ENCODE measurements at places on chromosomes 2 and 18. TPM values are rescaled to one million over a fixed set of nuclear protein-coding genes. Genes with fewer than 3 reads are reported as not detected.

GRCh38 chr2:71554028-71554705 is 100.8 kb downstream of the DYSF start:
- peak; percentile 2 for DNase-seq

DNA sequence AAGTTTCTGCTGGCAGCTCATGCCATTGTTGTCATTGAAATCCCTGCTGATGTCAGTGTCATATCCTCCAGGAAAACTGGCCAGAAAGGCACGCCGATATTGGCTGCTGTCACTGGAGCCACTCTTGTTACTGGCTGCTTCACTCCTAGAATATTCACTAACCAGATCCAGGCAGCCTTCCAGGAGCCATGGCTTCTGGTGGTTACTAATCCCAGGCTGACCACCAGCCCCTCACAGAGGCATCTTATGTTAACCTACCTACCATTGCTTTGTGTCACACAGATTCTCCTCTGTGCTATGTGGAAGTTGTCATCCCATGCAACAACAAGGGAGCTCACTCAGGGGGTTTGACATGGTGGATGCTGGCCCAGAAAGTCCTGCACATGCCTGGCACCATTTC is 27.0 kb upstream of the MTX2 start:
- no peak for DNase-seq

GRCh38 chr2:47917276-47917961 is 11.1 kb upstream of the FBXO11 start:
- no peak for DNase-seq

- DNase-seq, result no peak
These were observed 710.4 kb upstream of the PIK3C3 start for GRCh38 chr18:41244591-41245037.

DNA sequence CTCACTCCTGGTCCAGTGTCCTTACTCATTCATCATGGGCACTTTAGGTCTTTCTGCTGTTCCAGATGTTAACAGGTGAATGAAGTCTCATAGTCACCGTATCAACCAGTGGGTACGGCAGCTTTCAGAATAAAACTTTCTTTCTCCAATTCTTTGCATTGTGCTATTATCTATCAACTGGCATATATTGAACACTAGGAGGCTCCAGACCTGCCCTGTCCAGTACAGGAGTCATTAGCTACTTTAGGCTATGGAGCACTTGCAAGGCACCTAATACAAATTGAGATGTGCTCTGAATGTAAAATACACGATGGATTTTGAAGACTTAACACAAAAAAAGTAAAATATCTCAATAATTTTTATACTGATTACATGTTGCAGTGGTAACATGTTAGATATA is 43.2 kb upstream of the NEB start:
- DNase-seq, result no peak

DNA sequence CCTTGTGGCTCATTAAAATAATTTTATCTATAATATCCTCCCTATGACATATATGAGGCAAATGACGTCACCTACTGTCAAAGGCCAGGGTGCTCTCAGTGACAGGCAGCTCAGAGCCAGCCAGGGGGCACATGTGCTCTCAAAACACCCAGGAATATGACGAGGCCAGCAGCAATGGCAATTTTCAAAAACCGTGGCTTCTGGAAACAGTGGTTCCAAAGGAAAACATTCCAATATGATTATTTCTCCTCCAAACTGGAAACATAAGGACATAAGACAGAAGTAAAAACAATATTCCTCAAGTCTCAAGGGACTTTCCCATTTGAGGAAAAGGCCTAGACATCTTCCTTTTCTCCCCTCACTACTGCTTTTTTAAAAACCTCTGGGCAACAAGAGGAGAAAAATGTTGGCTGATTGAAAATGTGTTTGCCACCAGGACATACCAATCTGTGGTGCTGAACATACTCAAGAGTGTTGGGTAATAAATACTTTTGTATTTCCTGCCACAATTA is 40.8 kb downstream of the RNF152 start:
- no peak for DNase-seq

DNA sequence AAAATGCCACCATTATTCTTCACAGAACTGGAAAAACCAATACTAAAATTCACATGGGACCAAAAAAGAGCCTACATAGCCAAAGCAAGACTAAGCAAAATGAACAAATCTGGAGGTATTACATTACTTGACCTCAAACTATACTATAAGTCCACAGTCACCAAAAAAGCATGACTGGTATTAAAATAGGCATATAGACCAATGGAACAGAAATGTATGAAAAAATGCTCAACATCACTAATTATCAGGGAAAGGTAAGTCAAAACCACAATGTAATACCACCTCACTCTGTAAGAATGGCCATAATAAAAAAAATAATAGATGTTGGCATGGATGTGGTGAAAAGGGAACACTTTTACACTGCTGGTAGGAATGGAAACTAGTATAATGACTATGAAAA is 158.6 kb downstream of the CDH2 start:
- no peak for DNase-seq

- no peak for DNase-seq
These were observed 84.0 kb upstream of the ACSL3 start for GRCh38 chr2:222776792-222777191.

DNA sequence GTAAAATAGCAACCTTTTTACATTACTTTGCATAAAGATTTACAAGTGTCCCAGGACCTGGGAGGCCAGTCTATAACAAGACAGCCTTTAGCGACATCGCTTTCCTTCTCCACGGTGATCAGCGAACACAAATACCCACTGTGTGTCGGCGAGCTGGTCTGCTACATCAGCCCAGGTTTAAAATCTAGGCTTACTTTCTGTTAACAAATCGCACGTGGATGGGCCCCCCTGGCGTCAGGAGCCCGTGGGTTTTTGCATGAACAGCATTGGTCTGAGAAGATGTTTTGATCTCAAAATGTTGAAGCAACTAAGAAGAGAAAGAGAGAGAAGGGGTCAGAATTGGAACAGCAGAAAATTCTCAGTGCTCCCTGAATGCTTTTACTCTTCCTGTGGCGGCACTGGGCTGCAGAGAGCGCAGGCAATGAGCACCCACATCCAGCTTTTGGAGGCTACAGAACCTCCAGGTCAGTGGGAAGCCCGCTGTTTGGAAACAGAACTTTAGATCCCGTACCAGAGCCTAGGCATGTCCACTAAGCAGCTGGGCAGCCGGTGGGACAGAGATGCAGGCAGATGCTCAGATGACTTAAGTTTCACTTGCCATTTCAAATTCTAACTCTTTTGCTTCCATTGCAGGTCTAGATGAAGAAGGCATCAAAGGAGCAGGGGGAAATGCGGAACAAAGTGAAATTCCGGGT is 32.9 kb downstream of the CYP27C1 start:
- DNase-seq, result no peak

- no peak for DNase-seq
These were observed 4.6 kb downstream of the MRPL33 start for GRCh38 chr2:27776097-27776496.

- DNase-seq, result peak; percentile 39
These were observed 90.4 kb upstream of the SLC35G4 start for GRCh38 chr18:11518788-11519685.

- DNase-seq, result no peak
These were observed 6.5 kb downstream of the CNDP1 start for GRCh38 chr18:74540652-74541421.

DNA sequence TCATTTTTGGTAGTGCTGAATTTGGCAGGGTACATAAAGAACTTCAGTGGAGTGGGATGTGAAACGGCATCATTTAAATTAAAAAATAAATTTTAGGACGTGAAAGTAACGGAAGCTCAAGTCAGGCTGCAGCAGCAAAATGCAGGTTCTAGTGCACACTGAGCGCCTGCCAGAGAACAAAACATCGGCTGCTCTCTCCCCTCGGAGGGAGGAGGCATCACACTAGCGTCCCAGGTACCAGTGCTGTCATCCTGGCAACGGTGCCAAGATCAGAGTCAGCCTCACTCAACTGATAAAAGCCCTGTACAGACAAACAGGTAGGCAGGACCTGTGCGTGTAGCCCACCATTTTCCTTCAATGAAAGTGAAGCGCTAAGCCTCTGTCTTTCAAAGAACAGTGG is 261.5 kb downstream of the PTGR3 start:
- no peak for DNase-seq

The KCNE4 gene
- total RNA-seq, result 5.8 TPM

The SCTR gene
- total RNA-seq, result 0.25 TPM

The HOXD3 gene
- total RNA-seq, result 7.0 TPM

The NHEJ1 gene
- 41.7 TPM for total RNA-seq

The SPATA3 gene
- total RNA-seq, result not detected

The CNNM3 gene
- 33.4 TPM for total RNA-seq

The ZNF892 gene
- 1.7 TPM for total RNA-seq

The CD8A gene
- total RNA-seq, result 9.1 TPM

The AMER3 gene
- total RNA-seq, result 0.16 TPM

The IMPA2 gene
- total RNA-seq, result 117 TPM

The TUBB8B gene
- total RNA-seq, result 0.55 TPM

The GAL3ST2 gene
- total RNA-seq, result 15.1 TPM

The CYP27C1 gene
- 0.17 TPM for total RNA-seq

The C2orf80 gene
- total RNA-seq, result not detected

The LIMS4 gene
- 0.65 TPM for total RNA-seq

The TDRD15 gene
- total RNA-seq, result not detected

The FAM110C gene
- 14.2 TPM for total RNA-seq

The TFPI gene
- 31.5 TPM for total RNA-seq

The SCN9A gene
- 9.0 TPM for total RNA-seq
